ENCODE measurements at places on chromosomes 13 and 19.

- DNase-seq, result no peak
Measured at GRCh38 chr13:49373716-49374115, 70.1 kb downstream of the CAB39L start.

GRCh38 chr13:38636761-38637160 lies 50.1 kb upstream of the FREM2 start:
- DNase-seq, result no peak

DNA sequence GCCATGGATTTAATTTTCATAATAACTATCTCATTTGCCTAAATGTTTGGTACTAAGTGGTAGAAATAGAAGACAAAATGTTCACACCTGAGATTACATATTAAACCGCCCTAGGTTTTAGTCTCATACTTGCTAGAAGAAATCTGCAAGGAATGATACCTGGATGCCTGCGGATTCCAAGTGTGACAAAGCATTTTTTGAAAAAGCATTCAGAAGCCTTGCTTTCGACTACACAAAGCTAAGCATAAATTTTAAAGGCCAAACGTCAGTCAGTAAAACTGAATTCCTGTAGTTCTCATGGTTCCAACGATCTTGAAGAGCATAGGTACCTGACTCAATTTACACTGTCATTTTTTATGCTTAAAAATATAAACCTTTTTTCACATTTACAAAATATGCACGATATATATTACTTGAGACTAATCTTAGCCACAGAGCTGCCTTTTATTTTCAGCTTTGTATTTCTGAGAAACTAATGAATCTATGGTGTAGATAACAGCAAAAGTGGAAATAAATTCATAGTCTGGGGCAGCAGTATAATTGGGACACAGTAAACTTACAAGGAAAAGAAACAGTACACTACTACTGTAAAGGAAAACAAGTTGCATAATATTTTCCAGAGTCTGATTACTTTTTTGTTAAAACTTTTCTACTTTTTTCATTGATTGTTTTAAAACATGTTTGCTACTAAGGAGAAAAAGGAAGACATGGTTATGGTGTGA lies 1.2 kb upstream of the LRRC63 start:
- no peak for DNase-seq

DNA sequence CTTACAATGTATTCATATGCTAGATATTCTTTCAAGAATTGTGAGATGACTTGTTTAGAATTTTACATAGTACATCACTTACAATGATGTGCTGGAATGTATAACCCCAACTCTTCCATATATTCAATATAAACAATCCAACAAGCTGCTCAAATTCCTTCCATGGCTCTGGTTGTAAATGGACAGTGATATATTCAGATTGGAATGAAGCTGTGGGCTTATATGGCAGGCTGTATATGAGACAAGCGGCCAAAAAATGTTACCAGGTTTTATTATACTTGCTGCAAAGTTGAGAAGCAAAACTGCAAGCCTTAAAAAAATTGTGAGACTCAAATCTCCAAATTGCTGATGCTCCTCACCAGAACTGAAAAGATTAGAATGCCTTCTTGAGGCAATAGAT lies 83.6 kb upstream of the KLF12 start:
- DNase-seq, result no peak

All from stimulated activated CD8-positive, alpha-beta memory T cell treated with anti-CD3 and anti-CD28 coated beads, Interleukin-4, amount 100 ng/mL, for 1 hour (primary cell).